ENCODE measurements at places on chromosomes 11 and 22.

DNA sequence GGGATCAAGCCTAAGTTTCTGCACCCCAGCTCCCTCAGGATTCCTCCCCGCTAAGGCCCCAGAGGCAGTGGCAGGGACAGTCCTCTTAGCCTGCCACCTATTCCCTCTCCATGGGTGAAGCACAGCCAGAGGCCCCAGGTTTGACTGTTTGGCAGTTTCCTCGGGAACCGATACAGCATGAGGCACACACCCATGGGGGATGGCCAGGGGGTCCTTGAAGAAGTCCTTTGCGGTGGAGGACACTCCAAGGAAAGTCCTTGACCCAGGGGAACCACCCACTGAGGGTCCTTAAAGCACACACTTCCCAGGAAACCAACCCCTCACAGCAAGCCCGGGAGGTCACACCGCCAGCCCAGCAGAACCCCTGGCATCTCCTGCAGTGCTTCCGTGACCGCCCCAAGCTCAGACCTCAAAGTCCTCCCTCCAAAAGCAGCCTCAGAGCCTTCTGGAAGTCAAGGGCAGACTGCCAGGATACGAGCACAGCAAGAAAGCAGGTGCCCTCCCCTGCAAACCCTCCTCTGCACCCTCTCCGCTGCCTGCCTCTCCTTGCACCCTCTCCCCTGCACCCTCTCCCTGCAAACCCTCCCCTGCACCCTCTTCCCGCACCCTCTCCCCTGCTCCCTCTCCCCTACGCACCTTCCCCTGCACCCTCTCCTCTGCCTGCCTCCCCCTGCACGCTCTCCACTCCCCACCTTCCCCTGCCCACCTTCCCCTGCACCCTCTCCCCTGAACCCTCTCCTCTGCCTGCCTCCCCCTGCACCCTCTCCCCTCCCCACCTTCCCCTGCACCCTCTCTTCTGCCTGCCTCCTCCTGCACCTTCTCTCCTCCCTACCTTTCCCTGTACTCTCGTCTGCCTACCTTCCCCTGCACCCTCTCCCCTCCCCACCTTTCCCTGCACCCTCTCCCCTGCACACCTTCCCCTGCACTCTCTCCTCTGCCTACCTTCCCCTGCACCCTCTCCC is 1.4 kb downstream of the SIGIRR start:
- no peak for DNase-seq

DNA sequence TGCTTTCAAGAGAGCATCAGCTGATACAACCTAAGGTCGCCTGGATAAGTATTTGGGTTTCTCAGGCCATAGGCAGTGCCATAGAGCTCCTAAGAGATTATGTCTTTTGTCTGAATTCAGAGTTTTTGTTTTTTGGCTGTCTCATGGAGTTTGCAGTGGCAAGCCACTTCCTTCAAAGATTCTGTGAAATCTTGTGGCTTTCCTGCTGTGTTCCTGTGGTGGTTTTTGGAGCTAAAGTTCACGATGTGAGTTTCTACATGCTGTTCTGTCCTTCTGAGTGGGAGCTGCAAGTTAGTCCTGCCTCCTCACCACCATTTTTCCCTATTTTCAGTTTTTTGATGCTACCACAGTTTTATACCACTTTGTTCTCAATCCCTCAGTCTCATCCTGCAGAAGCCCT is 111.4 kb downstream of the COMMD9 start:
- DNase-seq = no peak

DNA sequence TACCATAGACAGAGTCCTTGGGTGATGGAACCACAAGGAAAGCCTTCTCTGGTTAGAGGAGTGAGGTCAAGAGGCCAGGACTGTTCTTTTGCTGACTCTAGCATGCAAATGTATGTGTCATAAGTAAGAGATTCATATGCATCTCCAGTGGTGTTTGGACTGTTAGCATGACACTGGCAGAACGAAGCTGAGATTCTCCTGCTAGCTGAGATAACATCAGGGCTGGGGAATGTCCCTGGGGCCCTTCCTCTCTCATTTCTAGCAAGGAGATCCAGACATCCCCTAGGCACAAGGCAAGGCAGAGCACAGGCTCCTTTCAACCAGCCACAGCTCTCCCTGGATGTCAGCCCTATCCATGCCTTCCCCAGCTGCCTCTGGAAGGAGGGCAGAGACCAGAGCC is 711.3 kb downstream of the OPCML start:
- no peak for DNase-seq

DNA sequence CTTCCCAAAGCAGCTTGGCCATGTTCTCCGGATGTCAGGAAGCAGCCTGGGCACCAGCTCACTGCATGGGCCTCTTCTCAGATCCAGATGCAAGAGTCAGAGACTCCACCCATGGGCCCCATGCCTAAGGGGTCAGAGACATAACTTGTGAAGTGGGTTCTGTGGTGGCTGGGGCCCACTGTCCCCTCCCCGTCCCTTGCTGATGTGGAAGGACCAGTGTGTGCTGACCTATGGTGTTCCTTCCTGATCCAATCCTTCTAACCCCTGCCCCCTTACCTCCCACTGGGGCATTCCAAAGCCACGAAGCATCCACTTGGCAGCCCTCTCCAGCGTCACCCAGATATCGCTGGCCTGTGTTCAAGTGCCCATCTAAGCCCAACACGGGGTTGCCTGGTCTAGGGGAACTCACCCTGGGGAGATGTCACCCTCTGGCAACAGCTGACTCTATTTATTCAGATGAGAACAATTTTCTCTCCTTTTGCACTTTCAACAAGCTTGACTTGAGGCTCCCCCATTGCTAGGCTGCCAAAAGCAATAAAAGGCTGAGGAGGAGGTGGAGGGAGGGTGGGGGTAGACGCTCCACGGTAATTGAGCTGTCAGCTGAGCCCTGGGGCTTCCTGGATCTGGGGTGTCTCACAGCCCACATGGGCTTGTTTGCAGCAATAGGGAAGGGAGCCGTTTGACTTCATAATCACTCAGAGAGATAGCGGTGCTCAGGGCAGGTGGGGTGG is 158.5 kb downstream of the ADAMTS15 start:
- no peak for DNase-seq

DNA sequence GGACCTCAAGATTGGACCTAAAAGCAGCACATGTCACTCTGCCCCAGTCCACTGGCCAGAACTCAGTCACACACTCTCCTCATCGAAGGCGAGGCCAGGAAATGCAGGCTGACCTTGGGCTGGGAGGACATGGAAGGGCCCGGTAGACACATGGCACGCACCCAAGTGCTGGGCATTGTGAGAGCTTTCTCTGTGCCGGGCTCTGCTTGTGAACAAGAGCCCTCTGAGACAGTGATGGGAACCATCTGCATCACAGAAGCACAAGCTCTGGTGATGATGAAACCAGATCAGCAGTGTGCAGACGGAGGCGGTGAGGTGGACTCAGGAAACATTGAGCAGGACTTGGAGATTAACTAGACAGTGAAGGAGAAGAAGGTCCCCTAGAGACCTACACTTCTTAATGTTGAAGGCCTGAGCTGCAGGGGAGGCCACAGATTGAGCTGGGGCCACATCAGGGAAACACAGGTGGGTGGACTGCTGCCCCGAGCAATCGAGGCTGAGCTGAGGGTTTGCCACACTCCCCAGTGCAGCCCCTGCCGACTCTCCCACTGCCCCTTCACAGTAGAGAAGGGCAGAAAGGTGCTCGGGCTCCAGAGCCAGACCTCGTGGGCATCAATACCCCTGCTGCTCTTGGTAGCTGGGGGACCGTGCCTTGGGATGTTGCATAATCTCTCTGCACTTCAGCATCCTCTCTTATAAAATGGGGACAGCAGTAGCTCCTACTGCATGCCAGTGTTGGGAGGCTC is 1460.5 kb downstream of the TBC1D22A start:
- no peak for DNase-seq

DNA sequence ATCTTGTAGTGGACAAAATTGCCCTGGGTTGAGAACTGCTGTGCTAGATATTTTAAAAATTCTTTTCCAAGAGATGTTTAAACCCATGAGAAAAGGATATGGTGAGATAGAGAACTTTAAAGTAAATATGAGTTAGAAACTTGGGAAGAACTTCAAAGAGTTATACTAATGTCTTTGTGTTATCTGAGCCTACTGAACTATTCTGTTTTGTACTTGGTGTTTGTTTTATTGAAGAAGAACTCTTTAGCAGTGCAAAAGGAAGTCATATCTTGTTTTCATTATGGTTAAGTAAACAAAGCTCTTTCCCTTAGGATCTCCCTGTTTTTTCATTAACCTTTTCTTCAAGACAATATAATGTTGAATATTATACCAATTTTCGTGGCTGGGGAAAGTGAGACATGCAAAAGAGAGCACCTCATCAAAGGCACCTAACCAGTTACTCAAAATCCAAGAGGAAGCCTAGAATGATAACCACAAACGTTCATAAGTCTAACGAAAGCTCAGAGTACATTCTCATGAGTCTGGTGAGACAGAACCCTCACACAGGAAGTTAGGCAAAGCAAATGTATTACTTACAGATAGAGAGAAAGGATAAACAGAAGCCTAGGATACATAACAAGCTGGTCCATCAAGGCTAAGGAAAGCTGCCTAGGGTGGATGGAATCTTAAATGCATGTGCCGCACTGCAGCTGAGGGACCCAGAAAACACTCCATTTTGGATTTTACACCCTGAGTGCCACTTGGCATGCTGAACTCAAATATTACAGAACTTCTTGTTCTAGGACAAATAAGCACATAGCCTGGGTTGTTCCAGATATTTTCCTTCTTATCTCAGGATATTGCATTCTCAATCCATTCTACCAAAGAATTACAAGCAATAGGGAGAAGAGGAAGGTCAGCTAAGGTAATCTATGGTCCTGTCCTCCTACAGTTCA is 112.5 kb upstream of the ANO3 start:
- no peak for DNase-seq

DNA sequence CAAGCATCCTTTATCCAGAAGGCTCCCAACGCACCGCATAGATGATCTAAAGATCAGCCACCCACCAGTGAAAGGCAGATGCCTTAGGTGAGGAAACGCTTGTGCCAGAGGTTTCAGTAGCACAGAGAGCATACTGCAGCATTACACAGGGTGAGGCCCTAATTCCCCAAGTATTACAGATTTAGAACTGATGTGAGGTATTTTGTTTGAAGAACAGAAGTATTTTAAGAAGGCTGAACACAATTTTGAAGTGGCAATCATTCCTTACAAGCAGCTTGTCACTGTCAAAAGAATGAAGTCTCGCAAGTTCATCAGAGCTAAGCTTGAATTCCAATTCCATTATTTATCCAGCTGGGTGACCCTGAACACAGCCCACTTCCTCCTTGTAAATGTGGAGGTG is 70.0 kb upstream of the FAT3 start:
- DNase-seq = no peak

DNA sequence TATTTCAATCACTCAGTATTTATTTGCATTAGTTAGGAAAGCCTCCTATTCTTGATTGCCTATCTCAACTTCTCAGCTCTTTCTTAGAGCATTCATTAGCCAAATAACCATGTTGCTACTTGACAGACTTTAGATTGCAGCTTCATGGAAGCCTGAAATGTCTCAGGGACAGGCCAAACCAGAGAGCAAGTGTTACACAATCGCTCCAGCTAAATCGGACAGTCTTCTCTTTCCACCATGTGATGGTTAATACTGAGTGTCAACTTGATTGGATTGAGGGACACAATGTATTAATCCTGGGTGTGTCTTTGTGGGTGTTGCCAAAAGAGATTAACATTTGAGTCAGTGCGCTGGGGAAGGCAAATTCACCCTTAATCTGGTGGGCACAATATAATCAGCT is 106.5 kb upstream of the DRD2 start:
- DNase-seq = no peak

DNA sequence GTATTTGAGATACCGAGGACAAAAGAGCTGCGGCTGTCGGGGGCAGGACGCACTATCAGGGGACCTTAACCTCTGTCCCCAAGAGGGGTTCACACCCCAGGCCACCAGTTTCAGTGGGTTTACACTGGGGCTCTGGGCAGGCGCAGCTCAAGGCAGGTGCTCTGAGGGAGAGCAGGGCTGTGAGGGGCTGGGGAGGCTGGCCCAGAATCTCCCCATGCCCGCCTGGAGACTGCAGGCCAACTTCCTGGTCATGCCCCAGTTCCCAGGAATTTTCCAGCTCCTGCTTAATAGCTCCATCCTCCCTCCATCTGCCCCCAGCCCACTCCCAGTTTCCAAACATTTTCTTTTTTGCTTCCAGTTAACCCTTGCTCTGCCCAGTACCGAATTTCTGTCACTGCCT is 7.6 kb upstream of the PGA3 start:
- DNase-seq = no peak

DNA sequence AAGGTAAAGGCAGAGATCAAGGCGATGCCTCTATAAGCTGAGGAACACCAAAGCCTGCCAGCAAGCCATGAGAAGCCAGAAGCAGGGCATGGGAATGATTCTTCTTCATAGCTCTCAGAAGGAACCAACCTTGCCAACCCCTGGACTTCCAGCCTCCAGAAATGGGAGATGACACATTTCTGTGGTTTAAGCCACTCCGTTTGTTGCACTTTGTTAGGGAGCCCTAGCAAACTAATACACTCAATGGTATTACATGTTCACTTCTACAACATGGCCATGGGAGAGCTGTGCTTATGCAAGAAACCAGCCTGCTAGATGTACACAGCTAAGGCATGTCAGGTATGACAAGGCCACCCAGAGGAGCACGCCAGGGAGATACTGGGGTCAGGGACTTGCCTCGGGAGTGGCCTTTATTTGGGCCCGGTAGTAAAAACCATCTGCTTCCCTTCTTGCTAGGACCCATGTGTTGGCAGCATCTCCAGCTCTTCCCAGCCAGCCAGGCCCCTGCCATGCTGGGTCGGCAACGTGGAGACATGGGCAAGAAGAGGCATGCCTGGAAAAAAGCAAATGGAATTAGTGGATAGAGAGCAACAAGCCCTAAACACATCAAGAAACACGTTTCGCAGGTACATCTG is 3.6 kb downstream of the C11orf16 start:
- DNase-seq = no peak

GRCh38 chr11:94581926-94582325 is 14.8 kb downstream of the PIWIL4 start:
- DNase-seq = no peak

DNA sequence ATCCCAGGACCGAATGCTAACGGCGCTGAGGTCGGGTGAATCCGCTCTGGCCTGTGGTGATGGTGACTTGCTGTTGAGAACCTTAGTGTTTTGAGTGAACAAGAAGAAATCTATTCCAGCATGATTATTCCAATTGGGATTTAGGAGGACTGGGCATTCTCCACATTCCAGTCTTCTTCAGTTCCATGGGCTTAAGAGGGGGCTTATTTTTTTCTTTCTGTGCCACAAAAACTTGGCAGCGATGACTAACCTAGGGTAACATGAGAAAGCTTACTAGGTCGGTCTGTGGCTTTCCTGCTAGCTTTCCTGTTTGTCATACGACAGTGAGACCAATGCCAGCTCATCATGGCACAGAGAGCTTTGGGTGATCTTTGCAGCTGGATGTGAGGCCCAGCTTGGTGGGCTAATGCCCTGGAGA is 62.9 kb upstream of the ATXN10 start:
- no peak for DNase-seq

GRCh38 chr11:78902771-78903507 is 328.3 kb upstream of the NARS2 start:
- DNase-seq = no peak

DNA sequence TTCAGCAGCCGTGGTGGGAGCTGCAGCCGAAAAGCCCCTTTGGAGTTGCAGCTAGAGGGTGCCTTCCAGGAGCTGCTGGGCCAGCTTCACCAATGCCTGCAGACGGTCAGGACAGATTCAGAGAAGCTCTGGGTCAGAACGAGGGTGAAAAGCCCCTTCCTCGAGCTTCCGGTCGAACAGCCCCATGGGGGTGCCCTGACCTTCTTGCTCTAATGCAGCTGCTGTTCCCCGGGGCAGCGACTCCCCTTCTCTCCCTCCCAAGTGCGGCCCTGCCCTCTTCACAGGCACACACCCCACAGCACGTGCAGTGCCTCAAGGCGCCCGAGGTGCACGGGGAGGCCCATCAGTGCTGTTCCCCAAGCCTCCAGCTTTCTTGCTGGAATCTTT is 9.6 kb upstream of the IFITM3 start:
- DNase-seq = no peak
